ENCODE measurements at places on chromosomes 1 and 21. TPM values are rescaled to one million over a fixed set of nuclear protein-coding genes. Genes with fewer than 3 reads are reported as not detected.

GRCh38 chr1:22341791-22342605, 109.7 kb upstream of the ZBTB40 start:
- DNase-seq = no peak

RERE gene
- 21.9 TPM for total RNA-seq

RGS8 gene
- not detected for total RNA-seq

GRCh38 chr21:29430576-29430975, 131.9 kb downstream of the BACH1 start:
- no peak for DNase-seq

DNA sequence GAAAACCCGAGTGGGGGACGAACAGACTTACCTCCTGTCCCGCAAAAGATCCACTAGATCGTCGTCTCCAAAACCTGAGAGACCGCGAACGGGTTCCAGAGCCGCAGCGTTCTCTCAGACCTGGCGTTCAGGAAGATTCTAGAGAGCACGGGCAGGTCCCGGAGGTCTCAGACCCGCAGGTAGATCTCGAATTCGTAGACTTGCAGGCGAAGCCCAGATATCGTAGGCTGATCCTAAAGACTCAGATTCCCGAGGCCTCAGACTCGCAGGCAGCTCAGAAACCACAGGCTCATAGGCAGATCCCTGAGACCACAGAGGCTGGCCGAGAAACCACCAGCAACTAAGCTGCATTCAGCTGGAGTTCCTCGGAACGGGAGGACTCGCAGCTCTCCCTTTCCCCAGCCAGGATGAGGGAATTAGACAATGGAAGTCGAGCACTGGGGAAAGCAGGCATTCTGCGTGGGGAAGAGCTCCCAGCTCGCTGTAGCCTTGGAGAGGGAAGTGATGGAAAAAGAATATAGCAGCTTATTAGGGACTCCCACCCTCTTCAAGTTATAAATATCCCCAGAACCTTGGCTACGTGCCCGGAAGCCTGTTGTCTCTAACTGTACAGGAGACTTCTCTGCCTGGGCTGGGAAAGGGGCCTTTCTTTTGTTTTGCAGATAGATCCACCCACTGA, at the start of gene ZNF436:
Gene ZNF436 (minus strand): TSS at position 502 of the 679 bp plus-strand sequence. CDS start 1,831 bp downstream, outside the sequence.
- peak; percentile 41 for DNase-seq

DNA sequence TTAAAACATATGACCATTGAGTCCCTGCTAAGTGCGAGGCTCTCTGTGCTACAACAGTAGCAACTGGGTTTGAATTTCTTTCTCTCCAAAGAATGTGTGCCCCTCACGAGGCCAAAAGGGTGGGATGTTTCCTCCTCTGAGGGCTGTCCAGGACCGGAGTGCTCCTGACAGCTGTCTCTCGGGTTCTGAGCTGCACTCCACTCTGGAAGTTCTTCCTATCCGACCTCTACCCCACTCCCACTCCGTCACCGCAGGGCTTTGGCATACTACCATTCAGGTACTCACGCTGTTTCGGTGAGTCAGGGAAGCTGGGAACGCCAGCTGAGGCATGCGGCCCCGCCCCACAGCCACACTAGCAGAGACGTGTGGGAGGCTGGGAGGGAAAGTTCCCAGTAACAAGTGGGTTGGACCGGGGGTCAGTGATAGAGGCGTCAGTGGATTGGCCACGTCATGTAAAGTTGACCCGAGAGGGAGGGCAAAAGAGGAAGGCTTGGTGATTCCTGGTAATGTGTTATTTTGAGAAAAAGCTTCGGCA, 705 bp upstream of the SLC50A1 start:
- peak; percentile 90 for DNase-seq

Data from HepG2 (cell line).